ENCODE measurements at places on chromosomes 3 and 15.

DNA sequence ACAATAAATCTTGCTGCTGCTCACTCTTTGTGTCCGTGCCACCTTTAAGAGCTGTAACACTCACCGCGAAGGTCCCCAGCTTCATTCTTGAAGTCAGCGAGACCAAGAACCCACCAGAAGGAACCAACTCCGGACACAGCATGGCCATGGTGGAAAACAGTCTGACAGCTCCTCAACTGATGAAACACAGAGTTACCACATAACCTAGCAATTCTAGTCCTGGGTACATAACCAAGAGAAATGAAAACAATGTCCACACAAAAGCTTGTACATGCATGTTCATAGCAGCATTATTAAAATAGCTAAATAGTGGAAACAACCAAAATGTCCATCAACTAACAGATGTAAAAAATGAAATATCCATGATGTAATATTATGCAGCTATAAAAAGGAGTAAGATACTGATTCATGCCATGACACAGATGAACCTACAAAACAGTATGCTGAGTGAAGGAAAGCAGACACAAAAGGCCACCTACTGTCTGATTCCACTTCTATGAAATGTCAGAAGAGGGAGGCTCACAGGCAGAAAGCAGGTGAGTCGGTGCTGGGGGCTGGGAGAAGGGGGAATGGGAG, 36.8 kb downstream of the VGLL4 start:
- no peak for DNase-seq

DNA sequence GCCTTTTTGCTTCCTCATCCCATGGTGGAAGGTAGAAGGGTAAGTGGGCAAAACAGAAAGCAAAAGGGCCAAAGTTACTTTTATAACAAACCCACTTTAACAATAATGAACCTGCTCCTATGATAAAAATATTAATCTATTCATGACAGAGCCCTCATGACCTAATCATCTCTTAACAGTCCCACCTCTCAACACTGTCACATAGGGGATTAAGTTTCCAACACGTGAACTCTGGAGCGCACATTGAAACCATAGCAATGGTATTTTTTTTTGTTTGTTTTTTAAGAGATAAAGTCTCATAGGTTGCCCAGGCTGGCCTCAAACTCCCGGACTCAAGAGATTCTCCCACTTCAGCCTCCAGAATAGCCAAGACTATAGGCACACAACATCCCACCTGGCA, 30.7 kb downstream of the KATNBL1 start:
- DNase-seq = no peak

- DNase-seq = no peak
Measured at GRCh38 chr15:69568173-69569009, 115.8 kb downstream of the RPLP1 start.

DNA sequence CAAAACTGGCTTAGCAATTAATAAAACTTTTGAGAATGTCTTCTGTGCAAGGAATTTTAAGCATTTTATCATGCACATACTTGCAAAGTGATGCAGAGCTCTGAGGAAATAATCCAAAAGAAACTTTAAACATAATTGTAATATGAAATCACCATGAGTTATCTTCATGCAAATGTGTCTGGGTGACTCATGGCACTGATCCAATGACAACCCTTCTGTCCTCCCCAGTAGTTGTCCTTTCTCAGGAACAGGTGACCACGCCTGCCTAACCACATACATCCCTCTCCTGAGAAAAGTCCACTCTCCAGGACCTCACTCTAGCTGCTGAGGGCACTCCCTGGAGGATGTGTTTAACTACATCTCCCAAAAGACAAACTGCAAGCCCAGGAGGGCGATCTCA, 530.6 kb upstream of the IL12A start:
- no peak for DNase-seq

- no peak for DNase-seq
Measured at GRCh38 chr15:38671675-38672254, 107.2 kb upstream of the RASGRP1 start.

DNA sequence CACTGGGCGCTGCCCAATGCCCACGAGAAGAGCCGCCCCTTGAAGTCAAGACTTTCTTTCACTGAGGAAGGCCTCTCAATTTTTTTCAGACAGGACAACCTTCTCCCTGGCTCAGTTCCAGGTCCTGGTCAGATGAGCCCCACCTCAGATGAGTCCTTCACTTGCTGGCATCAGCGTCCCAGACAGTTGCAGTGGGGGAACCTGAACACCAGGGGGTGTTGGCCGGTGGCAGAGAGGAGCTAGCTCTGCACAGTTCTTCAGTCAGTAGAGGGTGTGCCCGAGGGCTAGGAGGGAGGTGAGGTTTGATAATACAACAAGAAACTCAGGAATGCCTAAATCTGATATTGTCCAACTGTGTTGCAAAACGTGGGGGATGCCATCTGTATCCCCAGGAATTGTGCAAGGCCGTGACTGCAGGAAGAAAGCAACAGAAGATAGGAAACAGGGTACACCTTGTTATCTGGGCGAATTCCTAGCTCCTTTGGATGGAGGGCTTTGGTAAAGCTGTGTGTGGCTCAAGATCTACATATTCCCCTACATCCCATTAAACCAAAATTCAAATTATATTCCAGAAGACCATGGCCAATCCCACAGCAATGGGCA, 34.3 kb downstream of the CCR3 start:
- peak; percentile 17 for DNase-seq

DNA sequence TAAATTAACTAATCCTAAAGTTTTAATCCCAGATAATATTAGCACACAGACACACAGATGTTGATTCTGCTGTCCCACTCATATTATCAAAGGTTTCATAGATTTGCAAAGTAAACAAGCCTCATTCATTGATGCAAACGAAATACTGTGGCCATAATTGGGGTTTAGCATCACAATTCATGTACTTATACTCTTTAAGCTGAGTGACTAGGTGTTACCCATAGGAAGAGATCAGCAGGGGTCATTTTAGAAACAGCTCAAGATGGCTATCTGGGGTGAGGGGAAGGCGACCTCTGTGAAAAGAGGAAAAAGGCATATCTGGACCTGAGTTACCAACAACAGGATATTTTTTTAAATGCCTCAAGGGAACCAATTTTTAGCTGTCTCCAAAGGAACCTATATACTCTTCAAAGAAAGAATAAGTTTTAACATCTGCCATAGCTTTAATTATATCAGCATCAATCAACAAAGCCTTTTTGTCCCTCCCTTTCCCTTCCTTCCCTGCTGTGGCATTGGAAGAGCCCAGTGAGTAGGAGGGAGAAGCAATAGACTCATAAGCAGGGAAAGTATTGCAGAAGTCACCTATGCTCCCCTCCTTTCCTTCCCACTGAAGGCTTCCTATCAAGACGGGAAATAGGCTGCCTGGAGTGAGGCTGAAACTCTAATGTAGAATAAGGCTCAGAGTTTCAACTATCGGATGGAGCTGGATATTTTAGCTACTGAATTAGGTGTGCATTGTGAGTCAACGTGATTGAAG, 553.4 kb downstream of the ZIC1 start:
- no peak for DNase-seq

DNA sequence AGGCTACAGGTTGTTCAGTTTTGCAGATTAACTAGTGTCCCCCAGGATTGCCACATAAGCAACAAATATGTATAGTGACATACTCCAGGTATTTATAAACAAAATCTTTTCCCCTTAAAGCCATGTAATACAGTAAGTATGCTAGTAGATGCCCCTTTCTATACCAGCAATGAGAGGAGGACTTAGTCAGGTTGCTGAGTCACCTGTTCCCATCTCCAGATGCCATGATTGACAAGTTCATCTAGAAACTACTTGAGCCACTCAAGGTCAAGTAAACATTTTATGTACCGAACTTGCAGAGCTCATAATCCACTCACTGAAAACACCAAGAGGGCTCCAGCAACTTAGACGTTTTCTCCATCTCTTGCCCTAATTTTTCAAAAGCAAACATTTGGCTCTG, 18.2 kb downstream of the SLC9A9 start:
- no peak for DNase-seq

- DNase-seq = no peak
Measured at GRCh38 chr15:71273731-71274447, 158.6 kb downstream of the THSD4 start.
